Thyroid gland (tissue), 4 donors: ENCODE measurements at places on chromosomes 11 and 22. TPM values are rescaled to one million over a fixed set of nuclear protein-coding genes. Genes with fewer than 3 reads are reported as not detected.

GRCh38 chr11:20869123-20869522 is 199.7 kb downstream of the NELL1 start:
- H3K4me1 ChIP-seq, result no peaks in the 10 kb centered on the region
- H3K27me3 ChIP-seq, result no peaks in the 10 kb centered on the region
- no peaks in the 10 kb centered on the region for H3K36me3 ChIP-seq

GRCh38 chr11:95505927-95506426 is 275.0 kb upstream of the SESN3 start:
- no peaks in the 10 kb centered on the region for H3K27me3 ChIP-seq
- H3K4me1 ChIP-seq, result no peaks in the 10 kb centered on the region
- no peak overlapping the region for H3K4me3 ChIP-seq
- DNase-seq, result no peak
- no peak overlapping the region for H3K27ac ChIP-seq

DNA sequence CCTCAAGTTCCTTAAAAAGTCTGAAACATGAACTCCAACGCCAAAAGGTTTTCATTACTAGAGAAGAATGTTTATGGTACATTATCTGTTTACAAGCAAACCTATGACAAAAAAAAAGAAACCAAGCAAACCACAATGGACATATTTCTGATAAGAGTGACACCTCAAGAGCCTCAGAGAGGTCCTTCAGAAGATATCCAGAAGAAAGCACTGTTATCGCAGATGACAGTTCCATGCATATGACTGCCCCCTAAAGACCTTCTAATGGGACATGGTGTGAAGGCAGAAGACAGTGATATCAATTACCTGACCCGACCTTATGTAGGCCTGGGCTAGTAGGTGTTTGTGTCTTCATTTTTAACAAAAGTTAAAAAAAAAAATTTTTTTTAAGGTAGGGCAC is 3.1 kb downstream of the HDHD5 start:
- H3K27me3 ChIP-seq, result no peaks in the 10 kb centered on the region
- no peak overlapping the region for H3K27ac ChIP-seq
- H3K36me3 ChIP-seq, result no peaks in the 10 kb centered on the region
- no peak for DNase-seq

PIK3C2A gene
- total RNA-seq, result 94.0 TPM

PTPN5 gene
- total RNA-seq, result 0.44 TPM

DNA sequence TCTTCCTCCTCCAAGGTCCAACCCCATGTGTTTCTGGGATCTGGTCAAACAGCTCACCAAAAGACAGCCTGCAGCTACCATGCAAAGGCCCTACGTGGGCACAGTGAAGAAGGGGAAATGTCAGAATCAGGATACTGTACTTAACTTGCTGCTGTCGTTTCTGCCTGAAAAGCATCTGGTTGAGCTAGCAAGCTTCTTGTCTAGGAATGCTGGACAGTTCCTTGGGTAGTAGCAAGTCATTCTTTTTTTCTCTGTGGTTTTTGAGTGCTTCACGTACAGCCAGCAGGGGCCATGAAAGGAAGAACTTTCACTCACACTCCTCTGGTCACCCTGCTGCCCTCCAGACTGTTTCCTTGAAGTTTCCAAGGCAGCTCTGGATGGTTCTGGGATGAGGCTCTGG is 24.7 kb downstream of the RCOR2 start:
- no peak overlapping the region for H3K27ac ChIP-seq
- H3K36me3 ChIP-seq, result peaks cover 3% of the 10 kb centered on the region
- DNase-seq, result no peak
- no peaks in the 10 kb centered on the region for H3K27me3 ChIP-seq

- no peak overlapping the region for H3K27ac ChIP-seq
- H3K4me3 ChIP-seq, result no peak overlapping the region
- no peaks in the 10 kb centered on the region for H3K27me3 ChIP-seq
- no peak for DNase-seq
Measured at GRCh38 chr11:94046796-94047195, 25.6 kb downstream of the HEPHL1 start.

MPEG1 gene
- 11.0 TPM for total RNA-seq

DNA sequence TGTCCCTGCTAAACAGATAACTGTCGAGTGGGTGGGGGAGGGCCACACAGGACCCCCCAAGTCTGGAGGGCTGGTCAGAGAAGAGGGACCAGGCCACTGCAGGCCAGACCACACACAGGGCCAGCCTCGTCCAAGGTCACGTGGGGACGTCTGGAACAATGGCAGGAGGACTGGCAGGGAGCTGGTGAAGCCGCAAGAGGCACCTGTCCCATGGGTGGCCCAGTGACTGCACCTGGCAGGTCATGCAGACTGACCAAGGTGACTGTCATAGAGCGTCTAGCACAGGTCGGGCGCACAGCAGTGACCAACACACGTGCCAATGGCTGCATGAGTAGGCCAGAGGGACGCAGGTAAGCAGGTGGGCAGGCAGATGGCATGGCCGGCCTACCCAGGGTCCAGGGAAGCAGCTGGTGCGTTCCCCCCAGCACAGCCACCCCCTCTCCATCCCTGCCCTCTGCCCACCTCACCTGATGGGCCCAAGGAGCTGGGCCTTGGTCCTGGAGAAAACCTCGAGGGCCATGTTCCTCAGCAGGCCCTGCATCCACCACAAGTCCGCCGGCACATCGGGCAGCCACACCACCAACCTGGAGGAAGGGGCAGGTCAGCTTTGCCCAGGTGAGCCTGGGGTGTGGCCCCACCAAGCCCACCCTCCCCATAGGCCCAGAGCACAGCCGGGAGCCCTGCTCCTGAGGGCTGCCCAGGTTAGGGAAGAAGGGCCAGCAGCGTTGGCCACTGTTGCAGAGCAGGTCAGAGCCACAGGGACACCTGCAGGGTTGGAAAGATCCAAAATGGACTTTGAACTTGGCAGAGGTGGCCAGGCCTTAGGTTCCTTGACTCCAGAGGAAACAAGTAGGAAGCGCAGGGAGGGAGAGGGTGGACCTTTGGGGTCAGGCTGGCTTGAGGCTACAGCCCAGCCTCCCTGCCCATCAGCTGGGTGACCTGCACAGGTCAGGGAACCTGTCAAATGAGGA is 10.4 kb downstream of the PNPLA5 start:
- no peaks in the 10 kb centered on the region for H3K36me3 ChIP-seq
- H3K4me1 ChIP-seq, result no peaks in the 10 kb centered on the region
- DNase-seq, result no peak

C1QTNF4 gene
- 1.6 TPM for total RNA-seq

MTNR1B gene
- not detected for total RNA-seq

- DNase-seq, result no peak
- no peak overlapping the region for H3K27ac ChIP-seq
- no peaks in the 10 kb centered on the region for H3K27me3 ChIP-seq
- H3K4me1 ChIP-seq, result peaks cover 21% of the 10 kb centered on the region
Measured at GRCh38 chr11:2929950-2930703, 907 bp upstream of the PHLDA2 start.

DNA sequence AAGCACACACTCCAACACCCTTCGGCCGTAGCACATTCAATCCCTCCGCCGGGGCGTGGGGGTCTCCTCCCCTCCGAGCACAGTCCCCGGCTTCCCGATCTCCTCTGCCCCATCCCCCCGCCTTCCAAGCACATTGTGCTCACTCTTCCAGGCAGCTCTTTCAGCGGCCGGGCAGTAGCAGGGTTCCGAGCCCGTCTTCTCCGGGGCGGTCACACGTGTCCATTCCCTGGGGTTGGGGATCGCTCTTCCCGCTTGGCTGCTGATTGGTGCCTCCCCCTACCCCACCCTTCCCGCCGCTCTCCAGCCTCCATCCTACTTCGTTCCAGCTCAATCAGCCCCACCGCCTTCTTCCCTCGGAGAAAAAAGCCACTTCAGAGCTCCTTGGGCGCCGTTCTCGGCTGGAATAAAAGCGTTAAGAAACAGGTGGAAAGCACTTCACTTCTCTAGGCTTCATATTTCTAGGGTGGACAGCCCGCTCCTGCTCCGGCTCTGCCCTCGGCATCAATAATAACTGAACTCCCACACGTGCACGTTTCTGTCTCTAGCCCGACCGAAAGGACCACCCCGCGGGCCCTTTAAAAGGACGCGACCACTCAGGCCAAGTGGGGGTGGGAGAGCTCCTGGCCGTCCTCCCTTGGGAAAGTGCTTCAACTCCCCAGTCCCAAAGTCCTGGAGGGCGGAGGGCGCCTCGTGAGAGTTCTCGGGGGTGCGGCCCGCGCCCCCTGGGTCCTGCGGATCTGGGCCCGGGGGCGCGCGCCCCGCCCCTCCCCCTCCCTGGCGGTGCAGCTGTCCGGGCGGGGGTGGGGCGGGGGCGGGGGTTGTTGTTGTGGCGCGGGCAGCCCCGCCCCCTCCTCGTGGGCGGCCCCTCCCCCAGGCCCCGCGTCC is 464 bp upstream of the CECR2 start:
- H3K4me3 ChIP-seq, result no peak overlapping the region
- H3K4me1 ChIP-seq, result peaks cover 6% of the 10 kb centered on the region
- H3K27me3 ChIP-seq, result no peaks in the 10 kb centered on the region
- peak; percentile 84 for DNase-seq
- H3K27ac ChIP-seq, result peak overlapping the region; percentile 46

DNA sequence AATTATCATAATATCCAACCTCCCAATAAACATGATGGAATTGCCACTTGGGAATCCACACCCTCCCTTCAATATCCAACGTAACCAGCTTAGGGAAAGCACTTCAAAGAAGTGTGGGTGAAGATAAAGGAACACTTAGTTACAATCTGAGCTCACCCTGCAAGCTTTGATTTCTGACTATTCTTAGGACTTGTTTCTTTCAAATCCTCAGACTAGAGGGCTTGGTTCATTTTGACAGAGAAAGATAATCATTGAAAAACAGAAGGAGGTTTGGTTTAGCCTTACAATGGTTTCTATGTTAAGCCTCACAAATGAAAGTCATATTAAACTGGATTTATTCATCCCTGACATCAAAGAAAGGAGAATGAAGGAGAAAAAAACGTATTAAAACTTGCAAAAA is 57.9 kb upstream of the SYT13 start:
- no peak for DNase-seq
- H3K27me3 ChIP-seq, result no peaks in the 10 kb centered on the region
- H3K36me3 ChIP-seq, result no peaks in the 10 kb centered on the region
- H3K4me3 ChIP-seq, result no peak overlapping the region

DNA sequence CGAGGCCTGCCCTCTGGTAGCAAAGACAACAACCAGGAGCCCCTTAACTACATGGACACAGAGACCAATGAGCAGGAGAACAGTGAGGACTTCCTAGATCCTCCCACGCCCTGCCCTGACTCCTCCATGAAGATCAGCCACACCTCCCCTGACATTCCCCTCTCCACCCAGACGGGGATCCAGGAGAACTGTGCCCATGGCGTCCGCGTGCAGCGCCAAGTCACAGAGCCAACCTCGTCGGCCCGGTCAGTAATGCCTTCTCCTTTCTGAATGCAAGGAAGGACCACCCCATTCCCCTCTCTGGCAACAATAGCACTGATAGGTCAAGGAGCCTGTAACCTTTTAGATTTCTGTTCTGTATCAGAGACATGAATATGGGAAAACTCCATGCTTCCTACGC is 51.4 kb downstream of the SYT9 start:
- no peaks in the 10 kb centered on the region for H3K36me3 ChIP-seq
- H3K27me3 ChIP-seq, result no peaks in the 10 kb centered on the region
- H3K27ac ChIP-seq, result no peak overlapping the region
- H3K4me3 ChIP-seq, result no peak overlapping the region

- H3K4me1 ChIP-seq, result no peaks in the 10 kb centered on the region
- H3K4me3 ChIP-seq, result no peak overlapping the region
- no peaks in the 10 kb centered on the region for H3K27me3 ChIP-seq
Measured at GRCh38 chr11:124896071-124896750, 1.5 kb downstream of the ROBO4 start.

GRCh38 chr11:1448882-1449281 is 37.7 kb downstream of the MOB2 start:
- H3K27me3 ChIP-seq, result no peaks in the 10 kb centered on the region
- H3K4me3 ChIP-seq, result no peak overlapping the region
- no peaks in the 10 kb centered on the region for H3K36me3 ChIP-seq
- H3K27ac ChIP-seq, result no peak overlapping the region

DNA sequence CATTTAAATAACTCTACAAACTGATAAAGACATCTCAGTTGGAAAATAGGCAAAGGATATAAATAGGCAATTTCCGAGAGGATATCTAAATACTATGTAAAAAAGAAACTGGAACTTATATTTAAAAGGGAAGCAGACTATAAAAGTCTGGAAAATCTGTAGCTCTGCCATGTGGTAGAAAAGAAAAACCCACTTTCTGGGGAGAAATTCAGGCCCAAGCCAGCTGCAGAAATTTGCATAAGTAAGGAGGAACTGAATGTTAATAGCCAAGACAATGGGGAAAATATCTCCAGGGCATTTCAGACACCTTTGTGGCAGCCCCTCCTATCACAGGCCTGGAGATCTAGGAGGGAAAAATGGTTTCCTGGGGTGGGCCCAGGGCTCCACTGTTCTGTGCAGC is 97.8 kb upstream of the ZBED5 start:
- no peak for DNase-seq
- H3K4me1 ChIP-seq, result no peaks in the 10 kb centered on the region

- H3K27me3 ChIP-seq, result no peaks in the 10 kb centered on the region
- no peak for DNase-seq
- no peaks in the 10 kb centered on the region for H3K4me1 ChIP-seq
- H3K27ac ChIP-seq, result no peak overlapping the region
- no peaks in the 10 kb centered on the region for H3K36me3 ChIP-seq
Measured at GRCh38 chr11:70525466-70525865, 127.1 kb downstream of the CTTN start.

- H3K4me3 ChIP-seq, result no peak overlapping the region
- no peaks in the 10 kb centered on the region for H3K27me3 ChIP-seq
- DNase-seq, result no peak
- no peak overlapping the region for H3K27ac ChIP-seq
- H3K4me1 ChIP-seq, result no peaks in the 10 kb centered on the region
Measured at GRCh38 chr11:29272019-29272654, 744.7 kb downstream of the KCNA4 start.
